ENCODE measurements at places on chromosomes 3 and 15.

- no peak for DNase-seq
These were observed 243.5 kb upstream of the SLCO3A1 start for GRCh38 chr15:91609966-91610365.

GRCh38 chr3:113169891-113170452 is 41.4 kb upstream of the BOC start:
- no peak for DNase-seq

- DNase-seq: no peak
These were observed 184.5 kb upstream of the GAP43 start for GRCh38 chr3:115438799-115439198.

DNA sequence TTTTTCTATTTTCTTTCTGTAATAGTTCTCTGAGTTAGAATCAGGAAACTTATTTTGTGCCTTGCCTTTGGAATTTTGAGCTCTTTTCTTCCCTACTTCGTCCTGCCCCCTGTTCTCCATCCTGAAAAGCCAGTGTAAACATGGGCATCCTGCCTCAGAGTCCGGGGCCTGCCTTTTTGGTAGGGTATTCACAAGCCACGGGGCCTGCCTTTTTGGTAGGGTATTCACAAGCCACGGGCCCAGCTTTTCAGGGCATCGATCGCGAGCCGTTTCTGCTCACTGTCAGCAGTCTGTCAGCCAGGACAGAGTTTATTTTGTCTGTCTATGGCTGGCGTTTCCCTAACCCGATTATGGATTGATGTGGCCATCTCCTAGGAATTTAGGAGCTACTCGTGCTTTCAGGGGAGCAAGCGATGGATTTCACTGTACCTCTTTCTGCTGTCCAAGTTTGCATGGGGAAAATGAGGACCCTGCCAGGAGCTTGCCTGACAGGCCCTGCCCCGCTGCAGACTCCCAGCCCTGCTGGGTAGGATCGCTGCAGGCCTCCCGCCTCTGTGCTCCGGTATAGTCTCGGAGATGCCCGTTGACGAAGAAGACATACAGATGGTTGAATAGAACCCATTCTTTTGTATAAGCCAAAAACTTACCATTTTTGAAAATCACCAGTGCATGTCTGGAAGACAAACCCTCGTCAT is 12.8 kb downstream of the SYNM start:
- DNase-seq: no peak

DNA sequence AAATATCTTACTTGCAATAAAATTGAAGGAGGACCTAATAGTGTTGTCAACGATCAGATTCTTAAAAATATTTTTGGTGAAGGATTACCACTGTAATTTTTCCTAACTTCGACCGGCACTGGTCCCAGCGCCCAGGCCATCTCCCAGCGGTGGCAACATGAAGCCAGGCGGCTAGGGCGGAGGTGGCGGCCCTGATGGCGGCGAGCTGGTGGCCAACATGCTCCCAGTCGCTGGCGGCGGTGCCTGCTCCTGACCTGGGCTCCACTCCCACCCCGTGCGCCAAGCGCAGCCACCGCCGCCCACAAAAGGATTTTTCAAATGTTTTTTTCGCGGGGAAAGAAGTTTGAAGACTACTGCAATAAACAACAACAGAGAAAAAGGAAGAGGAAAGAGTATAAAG is 56.5 kb upstream of the B3GALNT1 start:
- no peak for DNase-seq

- DNase-seq: no peak
These were observed 192.9 kb downstream of the PDE8A start for GRCh38 chr15:85174521-85174920.

GRCh38 chr3:68483041-68483440 is 449.3 kb downstream of the TAFA4 start:
- no peak for DNase-seq

DNA sequence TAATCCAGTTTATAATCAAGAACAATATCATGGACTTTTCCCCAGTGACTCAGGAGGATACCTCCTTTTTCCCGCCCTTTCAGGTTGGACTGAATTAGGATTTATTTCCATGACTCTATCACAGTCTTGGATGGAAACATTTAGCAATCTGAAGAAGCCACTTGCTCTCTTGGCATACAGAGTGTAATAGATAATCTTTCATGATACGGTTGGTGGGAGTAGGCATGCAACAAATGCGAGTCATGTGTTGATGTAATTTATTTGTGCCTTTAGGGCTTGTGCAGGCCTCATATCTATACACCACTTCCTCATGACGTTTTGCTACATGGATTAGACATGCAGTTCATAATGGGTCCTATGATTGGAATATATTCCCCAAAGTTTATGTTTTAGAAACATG is 54.2 kb upstream of the MCTP2 start:
- peak; percentile 80 for DNase-seq

DNA sequence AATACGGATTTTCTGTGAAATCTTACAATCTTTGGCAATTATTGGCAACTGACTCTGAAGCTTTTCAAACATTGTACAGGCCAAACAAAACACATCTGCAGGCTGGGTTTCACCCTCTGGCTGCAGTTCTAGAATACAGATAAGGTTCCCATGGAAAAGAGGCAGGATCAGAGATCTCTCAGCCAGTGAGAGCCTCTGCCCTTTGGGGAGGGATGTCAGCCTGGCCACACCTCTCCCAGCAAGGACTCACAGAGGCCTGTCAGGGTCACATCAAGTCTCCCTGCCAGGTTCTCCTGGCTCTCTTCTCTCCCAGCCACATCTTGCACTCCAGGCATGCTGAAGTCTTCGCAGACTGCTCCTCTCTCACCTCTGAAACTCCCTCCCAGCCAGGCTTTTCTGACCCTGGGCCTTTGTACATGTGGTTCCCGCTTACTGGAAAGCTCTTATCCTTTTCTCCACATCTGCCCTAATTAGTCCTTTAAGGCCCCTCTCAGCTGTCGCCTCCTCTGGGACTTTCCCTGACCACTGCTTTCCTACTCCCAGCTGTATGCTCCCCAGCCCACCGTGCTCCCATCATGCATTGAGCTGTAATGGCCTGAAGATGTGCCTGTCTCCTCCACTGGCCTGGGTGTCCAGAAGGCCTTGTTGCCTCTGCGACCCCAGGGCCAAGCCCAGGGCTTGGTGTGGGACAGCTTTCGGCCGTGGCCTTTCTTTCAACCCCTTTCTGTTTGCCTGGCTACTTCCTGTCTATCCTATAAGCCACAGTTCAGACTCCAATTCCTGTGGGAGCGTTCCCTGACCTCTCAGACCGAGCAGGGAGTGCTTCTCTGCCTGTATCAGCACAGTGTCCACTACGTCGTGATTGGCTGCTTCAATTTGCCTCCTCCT is 4.3 kb downstream of the RBP1 start:
- DNase-seq: peak; percentile 55

DNA sequence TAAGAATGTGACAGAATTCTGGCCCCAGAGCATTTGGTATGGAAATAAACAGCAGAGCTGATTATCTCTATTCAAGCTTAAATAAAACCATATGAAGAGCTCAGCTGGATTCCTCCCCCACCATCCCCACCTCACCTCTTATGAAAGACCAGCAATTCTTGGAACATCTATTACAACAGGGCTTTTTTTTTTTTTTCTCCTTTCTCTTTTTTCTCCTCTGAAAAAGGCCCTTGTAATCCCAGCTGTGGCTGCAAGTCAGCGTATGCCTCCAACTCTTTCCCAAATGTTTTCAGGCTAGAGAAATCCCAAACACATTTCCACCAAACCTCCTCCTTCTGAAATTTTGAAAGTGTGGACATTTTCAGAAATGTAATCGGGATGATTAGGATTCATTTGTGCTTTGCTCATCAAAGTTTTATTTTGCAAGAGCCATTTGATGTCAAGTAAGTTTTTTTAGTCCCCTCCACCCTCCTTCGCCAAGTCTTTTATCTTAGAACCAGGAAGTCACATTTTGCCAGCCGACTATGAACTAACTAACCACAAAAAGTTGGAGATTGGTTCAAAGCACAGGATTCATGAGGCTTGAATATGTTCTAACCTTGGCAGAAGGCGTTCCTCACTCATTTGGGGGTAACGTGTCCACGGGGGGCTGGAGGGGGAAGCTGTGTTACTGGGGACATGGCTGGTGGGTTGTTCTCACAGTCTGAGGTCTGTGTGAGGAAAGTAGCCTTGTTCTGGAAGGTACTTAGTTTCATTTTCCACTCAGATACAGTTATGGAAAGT is 142.0 kb upstream of the PDZRN3 start:
- peak; percentile 3 for DNase-seq

GRCh38 chr3:1348547-1348946 is 255.7 kb downstream of the CNTN6 start:
- DNase-seq: peak; percentile 1

GRCh38 chr15:40108061-40108854 is 421 bp downstream of the BMF start:
- no peak for DNase-seq

DNA sequence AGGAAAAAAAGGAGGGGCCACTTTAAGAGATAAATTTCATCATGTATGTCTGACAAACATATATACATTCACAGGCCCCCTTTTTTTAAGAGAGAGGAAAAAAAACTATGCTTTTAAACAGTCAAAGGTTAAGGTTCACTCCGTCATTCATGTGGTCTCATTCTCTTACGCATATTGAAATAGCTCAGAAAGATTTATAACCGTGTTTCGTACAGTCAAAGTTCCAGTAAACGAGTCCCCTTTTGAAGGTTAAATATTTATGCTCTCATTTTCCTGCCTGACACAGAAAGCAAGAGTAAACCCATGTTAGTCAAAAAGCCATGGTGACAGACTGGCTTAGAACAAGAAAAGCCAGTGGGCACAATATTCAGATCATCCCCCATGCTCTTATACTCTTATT is 248.0 kb upstream of the ARRDC4 start:
- DNase-seq: no peak

DNA sequence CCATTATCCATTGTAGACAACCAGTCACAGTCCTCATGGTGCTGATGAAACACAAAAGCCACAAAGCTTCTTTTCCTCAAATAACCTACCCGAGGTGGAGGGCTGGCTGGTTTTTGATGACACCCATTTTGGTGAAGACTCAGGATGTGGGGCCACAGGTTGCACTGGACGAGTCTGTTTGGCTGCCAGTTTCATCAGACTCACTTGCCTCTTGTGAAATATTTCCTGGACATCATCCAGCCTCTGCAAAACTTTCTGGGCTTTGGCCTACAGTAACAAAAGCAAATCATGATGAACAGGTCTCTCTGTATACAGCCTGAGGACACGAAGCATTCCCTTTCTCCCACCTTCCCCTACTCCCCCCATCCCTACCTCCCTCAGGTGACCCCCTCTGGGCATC is 42.2 kb downstream of the B3GNT5 start:
- peak; percentile 83 for DNase-seq

GRCh38 chr15:63015618-63016017 is 26.9 kb upstream of the TPM1 start:
- DNase-seq: no peak

GRCh38 chr3:139302084-139302800 is 41.6 kb upstream of the MRPS22 start:
- peak; percentile 82 for DNase-seq

- no peak for DNase-seq
These were observed 4.2 kb downstream of the LRRC2 start for GRCh38 chr3:46561951-46562350.

GRCh38 chr3:77530870-77531269 is 491.0 kb downstream of the ROBO2 start:
- DNase-seq: no peak

DNA sequence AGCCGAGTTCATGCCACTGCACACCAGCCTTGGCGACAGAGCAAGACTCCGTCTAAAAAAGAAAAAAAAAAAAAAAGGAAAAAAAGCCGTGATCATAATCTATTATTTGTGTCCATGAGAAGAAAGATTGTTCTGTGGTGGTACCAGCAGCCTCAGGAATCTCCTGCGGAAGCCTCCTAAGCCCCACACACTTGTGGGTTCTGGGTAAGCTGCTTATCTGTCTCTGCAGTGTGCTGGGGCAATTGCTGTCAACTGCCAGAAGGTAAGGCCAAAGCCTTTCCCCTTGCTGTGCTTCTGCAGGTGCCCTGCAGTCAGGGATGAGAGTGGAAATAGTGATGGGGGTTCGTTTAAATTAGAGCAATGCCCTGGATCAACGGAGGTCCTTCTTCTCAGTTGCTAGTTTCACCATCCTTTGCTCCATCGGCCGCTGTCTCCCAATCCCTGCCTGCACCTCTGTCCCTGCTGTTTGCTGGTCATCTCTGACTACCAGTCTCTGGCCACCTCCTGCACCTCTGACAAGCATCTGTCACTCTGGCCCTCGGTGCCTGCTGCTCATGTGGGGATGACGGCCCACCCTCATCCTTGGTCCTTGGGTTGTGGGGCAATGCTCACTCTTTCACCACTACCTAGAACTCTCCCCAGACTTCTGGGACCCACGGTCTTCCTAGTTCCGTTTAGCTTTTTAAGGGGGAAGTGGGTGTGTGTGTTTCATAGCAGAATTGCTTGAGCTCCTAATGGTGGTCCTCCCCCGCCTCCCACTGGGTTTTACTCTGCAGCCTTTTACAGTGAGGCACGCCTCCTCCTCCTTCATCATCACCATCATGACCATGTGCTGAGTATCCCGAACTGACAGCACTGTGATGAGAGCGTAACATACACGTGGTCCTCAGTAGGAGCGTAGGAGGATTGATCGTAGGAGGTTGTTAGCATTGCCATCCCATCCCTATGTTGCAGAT is 25.5 kb downstream of the CHRD start:
- peak; percentile 81 for DNase-seq

GRCh38 chr3:49470714-49471420 is 800 bp downstream of the DAG1 start:
- DNase-seq: peak; percentile 35

DNA sequence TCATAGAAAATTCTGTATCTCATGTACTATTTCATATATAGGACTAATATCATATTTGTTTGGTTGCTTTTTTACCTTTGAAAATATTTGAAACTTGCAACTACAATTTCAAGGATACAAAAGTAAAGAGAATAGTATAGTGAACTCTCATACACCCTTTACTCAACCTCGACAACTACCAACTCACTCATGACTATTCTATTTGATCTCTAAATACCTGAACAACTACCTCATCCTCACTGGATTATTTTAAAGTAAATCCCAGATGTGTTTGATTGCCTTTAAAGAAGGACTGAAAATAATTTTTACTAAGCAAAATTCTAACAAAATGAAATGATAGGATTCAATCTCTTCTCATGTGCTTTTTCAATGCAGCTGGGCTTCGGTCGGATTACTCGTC is 12.1 kb downstream of the TMPRSS7 start:
- DNase-seq: no peak

GRCh38 chr15:27694506-27695087 is 404.5 kb downstream of the OCA2 start:
- no peak for DNase-seq

- no peak for DNase-seq
These were observed 477.4 kb downstream of the NAALADL2 start for GRCh38 chr3:175336406-175337133.

Measured in hematopoietic multipotent progenitor cell treated with erythropoietin and hydrocortisone succinate and interleukin-3 and kit ligand, for 4 days (in vitro differentiated cells).